ENCODE measurements at places on chromosomes 11 and 22.
A peak's percentile ranks its signal among the peaks of the same experiment; 100 is the strongest.

- DNase-seq = peak; percentile 80
Measured at GRCh38 chr11:35013514-35014233, 97.3 kb downstream of the PDHX start.

GRCh38 chr11:100459811-100460210, 227.3 kb upstream of the ARHGAP42 start:
- DNase-seq = no peak

GRCh38 chr11:60918939-60919265, 4.9 kb downstream of the TMEM109 start:
- DNase-seq = no peak

- peak; percentile 24 for DNase-seq
Measured at GRCh38 chr22:28817919-28818859, 17.8 kb upstream of the XBP1 start.

- no peak for DNase-seq
Measured at GRCh38 chr22:26751217-26751616, 93.8 kb downstream of the MIAT start.

DNA sequence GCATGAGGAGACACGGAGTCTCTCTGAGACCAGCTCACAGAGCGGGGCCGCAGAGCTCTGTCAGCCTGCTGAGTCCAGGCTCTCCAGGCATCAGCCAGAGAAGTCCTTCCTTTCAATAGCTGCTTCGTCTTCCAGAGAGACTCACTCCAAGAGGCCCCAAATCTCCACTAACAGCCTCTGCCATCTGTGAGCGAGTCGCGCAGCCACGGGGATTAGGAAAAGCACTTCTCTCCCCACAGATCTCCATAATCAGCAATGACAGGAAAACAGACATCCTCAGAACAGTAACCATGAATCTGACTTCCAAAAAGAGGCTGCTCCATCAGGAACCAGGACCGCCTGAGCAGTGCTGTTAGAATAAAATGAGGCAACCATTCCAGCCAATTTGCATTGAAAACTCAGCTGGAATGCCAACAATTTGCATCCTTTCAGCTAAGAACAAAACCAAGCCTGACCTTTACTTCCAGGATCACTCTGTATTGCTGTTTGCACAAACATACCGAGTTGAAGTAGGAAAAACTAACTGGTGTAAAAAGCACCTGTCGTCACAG, 65.4 kb downstream of the SMCO4 start:
- DNase-seq = no peak

GRCh38 chr22:50257451-50258360, 3.8 kb downstream of the MAPK12 start:
- DNase-seq = no peak

DNA sequence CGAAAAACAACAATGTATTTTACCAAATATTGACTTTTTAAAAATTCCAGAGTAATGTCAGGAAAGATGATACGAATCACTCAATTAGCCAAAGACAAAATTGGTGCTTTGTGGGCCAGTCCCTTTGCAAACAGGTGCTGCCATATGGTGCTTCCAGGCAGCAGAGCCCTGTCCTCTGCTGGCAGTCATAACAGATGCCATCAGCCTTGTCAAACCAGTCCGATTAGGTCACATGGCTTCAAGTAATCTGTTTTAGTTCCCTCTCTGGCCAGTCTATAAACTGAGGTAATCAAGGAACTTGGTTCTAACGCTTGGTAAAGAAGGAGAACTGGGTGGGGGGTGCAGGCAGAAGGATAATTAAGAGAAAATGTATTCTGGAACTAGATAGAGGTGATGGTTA, 49.1 kb upstream of the CAPRIN1 start:
- DNase-seq = no peak

DNA sequence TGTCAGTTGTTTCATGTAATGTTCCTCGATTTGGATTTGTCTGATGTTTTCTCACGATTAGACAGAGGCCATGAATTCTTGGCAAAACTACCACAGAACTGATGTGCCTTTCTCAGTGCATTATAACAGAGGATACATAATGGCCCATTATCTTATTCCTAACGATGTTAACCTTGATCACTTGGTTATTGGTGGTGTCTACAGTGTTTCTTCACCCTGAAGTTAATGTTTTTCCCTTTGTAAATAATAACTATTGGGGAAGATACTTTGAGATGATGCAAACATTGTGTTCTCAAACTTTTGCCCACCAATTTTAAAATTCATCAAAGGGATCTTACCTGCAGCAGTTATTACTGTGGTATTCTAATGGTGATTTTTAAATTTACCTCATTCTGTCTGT, 13.1 kb downstream of the RAB6A start:
- DNase-seq = no peak

GRCh38 chr11:20355221-20356219, 8.0 kb upstream of the HTATIP2 start:
- peak; percentile 60 for DNase-seq

DNA sequence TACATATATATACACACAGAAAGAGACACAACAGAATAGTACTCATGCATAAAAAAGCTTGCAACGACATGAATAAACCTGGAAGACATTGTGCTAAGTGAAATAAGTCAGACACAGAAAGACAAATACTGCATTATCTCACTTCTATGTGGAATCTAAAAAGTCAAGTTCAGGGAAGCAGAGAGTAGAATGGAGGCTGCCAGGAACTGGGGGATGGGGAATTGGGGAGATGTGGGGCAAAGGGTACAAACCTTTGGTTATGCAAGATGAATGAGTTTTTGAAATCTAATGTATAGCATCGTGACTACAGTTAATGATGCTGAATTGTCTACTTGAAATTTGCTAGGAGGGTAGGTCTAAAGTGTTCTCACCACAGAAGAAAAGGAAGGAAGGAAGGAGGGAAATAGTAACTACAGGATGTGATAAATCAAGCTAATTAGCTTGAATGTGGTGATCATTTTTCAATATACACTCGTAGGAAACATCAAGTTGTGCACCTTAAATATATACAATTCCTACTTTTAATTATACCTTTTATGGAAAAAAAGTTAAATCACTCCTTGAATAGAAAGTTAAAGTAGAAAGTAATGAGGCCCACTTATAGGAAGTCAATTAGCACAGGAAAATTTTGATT, 33.8 kb downstream of the MMP13 start:
- no peak for DNase-seq

DNA sequence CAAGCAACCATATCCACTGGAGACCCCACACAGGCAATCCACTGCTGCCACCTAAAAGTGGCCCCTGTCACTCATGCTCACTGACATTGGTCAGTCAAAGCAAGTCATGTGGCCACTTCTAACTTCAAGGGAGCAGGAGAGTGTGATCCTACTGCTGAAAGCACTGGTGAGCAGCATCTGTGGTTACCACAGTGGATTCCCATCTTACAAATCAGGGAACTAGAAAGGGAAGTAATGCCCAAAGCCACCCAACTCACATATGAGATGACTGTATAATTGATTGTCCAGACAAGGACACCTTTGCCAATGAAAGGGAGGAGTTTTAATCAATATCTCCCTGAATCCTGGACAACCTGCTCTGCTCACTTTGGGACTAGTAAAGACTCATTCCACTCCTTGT, 17.7 kb downstream of the RCN1 start:
- no peak for DNase-seq

GRCh38 chr11:113073290-113073953, 112.2 kb downstream of the NCAM1 start:
- no peak for DNase-seq

DNA sequence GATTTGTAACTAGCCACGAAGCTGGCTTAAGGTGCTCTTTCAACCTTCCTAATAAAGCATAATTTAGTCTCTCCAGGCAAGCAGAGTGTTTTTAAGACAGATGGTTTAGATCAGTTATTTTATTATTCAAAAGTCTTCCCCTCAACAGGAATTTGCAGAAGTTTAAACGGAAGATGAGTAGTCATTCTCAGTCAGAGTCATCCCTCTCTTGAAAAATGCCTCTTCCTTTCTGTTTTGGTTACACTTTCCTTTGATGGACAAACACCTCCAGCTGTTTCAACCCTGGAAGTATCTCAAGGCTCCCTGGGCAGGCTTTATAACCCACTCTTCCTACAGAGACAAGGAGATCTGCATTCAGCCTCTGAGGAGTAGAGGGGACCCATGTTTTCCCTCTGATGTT, 60.3 kb upstream of the POU2AF2 start:
- no peak for DNase-seq

- no peak for DNase-seq
Measured at GRCh38 chr22:22387386-22387736, 121.2 kb downstream of the ZNF280B start.

DNA sequence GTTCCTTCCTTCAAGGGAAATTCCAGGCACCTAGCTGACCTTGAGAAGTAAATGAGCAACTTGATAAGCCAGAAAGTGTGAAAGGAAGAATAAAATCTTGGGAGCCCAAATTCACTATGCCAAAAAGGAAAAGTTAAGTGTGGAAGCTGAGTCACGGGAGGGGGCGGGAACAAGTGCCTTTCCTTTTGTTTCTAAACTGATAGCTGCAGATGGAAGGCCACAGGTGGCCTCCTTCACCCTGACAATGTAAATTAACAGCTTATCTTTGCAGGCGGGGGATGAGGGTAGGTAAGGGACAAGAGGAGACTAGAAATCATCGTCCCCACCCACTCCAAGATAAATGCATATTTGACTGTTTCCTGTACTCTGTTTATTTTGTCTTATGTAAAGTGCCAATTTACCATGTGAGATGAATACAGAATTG, 36.4 kb upstream of the TREH start:
- DNase-seq = no peak

DNA sequence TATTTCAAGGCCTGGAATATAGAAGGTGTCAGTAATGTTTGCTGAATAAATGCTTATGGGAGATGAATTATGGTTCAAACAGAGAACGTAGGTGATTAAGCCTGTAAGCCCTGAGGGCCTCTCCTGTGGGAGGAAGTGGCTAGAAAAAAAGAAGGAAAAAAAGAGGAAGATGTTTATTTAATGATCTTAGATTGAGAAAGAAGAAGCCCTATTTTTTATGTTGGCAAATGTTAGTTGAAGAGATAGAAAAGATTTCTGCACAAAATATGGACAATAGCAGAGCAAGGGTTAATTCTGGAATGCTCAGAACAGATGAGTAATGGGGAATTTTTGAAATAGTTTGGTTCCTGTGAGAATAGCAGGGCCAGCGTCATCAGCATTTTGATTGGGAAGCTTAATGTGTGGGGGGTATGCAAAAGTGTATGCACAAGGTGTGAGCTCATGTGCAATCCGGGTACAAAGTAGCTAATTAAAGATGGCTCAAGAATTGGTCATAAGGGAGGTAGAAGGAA, 95.7 kb downstream of the TEAD1 start:
- no peak for DNase-seq

DNA sequence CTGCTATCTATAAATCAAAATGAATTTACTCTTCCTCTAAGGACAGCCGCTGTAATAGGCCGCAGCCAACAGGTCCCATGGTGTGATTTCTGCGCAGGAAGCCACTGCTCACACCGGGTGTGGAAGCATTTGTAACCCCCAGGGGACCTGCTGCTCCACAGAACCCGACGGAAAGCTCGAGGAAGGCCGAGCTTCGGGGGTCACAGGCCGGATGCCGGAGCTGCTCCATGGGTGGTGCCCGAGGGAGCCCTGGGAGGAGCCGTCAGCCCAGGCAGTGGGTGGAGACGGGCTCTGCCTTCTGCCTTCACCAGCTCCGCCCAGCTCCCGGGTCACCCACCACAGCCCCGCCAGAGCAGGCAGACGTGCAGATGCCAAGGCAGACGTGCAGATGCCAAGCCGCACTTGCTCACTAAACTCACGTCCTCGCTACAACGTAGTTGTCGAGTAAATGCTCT, 63.5 kb downstream of the BRD1 start:
- no peak for DNase-seq

- no peak for DNase-seq
Measured at GRCh38 chr11:131677828-131678470, 307.5 kb downstream of the NTM start.

GRCh38 chr11:34680206-34680605, 59.3 kb downstream of the EHF start:
- no peak for DNase-seq

- no peak for DNase-seq
Measured at GRCh38 chr11:68756171-68756766, 4.9 kb upstream of the TESMIN start.

- peak; percentile 27 for DNase-seq
Measured at GRCh38 chr11:118434553-118435289, 1.6 kb upstream of the KMT2A start.

- no peak for DNase-seq
Measured at GRCh38 chr11:59145534-59145933, 2.9 kb downstream of the FAM111A start.

DNA sequence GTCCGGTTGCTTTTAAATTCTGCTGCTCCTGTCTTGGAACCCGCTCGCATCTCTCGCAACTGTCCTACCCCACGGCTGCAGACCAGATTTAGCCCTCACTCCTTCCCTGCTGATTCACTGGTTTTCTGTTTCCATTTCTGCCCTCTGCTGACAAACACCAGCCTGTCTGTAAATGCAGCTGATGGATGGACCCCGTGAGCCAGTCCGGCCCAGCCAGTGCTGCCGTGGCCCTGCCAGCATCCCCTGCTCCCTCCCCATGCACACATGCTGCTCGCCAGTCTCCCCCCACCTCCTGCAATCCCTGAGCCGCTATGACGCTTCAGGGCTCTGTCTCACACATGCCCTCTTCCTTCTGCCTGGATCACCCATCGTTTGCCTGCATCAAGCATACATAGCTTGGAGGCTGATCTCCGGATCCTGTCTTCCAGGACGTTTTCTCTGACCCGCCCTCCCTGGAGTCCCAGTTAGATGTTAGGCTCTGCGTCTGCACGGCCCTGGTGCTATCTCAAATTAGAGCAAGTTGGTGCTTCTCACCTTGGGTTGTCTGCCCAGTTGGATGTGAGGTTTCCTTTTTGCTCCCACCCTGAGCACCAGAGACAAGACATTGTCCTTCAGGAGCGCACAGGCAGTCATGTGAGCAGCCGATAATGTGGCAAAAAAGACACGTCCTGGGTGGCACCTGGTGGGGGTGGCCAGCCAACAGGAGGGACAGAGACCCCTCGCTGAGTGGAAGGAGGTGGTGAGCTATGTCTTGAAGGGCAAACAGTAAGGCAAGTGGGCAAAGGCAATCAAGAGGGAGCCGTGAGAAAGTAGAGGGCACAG, 4.3 kb upstream of the ACR start:
- no peak for DNase-seq

- no peak for DNase-seq
Measured at GRCh38 chr11:1087279-1087960, 12.7 kb downstream of the MUC2 start.

DNA sequence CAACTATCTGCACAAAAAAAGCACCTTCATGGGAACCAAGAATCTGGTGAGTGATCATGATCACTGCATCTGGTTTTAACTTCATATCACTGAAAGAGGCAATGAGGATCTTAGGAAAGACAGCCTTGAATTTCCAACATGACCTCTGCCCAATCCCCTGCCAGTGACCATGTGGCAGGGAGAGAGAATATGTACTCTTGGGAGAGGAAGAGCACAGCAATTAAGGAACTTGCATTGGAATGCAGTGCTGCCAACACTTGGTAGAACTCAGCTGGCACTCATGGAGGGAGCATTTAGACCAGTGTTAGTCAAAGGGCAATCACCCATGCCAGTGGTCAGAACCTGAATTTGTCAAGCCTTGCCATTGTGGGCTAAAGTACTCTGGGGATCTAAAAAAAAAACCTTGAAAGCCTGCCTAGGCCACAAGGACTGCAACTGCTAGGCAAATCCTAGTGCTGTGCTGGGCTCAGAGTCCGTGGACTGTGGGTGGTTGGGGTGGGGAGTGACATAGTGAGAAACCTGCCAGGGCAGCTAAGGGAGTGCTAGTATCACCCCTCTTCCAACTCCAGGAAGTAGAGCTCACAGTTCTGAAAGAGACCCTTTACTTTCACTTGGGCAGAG, 23.1 kb downstream of the JRKL start:
- no peak for DNase-seq

Measured in CD4-positive, alpha-beta T cell treated with Interleukin-17A for 1 hour (primary cell).